ENCODE measurements at places on chromosomes 16 and 17. TPM values are rescaled to one million over a fixed set of nuclear protein-coding genes. Genes with fewer than 3 reads are reported as not detected.

Gene RHBDL3
- total RNA-seq = 5.5 TPM

Gene KRTAP17-1
- total RNA-seq = not detected

Gene CARHSP1
- total RNA-seq = 166 TPM

Gene VMP1
- 126 TPM for total RNA-seq

Gene ATMIN
- 28.8 TPM for total RNA-seq

Gene PRAC1
- not detected for total RNA-seq

Gene DOC2A
- total RNA-seq = 1.7 TPM

Gene SCARF1
- total RNA-seq = 0.18 TPM

Gene ITGB4
- 77.6 TPM for total RNA-seq

Gene NFAT5
- total RNA-seq = 6.1 TPM

Gene HBQ1
- 6.6 TPM for total RNA-seq

Gene SLC12A3
- not detected for total RNA-seq

Gene TP53TG3C
- total RNA-seq = 0.79 TPM

Gene LDAF1
- 20.4 TPM for total RNA-seq

Gene CCDC43
- 30.0 TPM for total RNA-seq

Gene TCAP
- 0.72 TPM for total RNA-seq

Gene ERN2
- not detected for total RNA-seq

Gene SMTNL2
- 1.3 TPM for total RNA-seq

Gene CDH1
- total RNA-seq = 4.2 TPM

Gene GNGT2
- 0.75 TPM for total RNA-seq

Gene MMP25
- total RNA-seq = 0.90 TPM

Gene CCL4
- 0.15 TPM for total RNA-seq

Gene SDK2
- 0.92 TPM for total RNA-seq

Gene NPTX1
- 124 TPM for total RNA-seq

Gene SP2
- 17.7 TPM for total RNA-seq

Gene VAMP2
- total RNA-seq = 21.3 TPM

Gene MSL1
- total RNA-seq = 53.1 TPM

Gene NPIPA7
- total RNA-seq = 8.9 TPM

Measured in A549 treated with GW870086 at 1 μM for 4 hours (cell line).